T-helper 22 cell (primary cell): ENCODE measurements at places on chromosomes 7 and 10.

DNA sequence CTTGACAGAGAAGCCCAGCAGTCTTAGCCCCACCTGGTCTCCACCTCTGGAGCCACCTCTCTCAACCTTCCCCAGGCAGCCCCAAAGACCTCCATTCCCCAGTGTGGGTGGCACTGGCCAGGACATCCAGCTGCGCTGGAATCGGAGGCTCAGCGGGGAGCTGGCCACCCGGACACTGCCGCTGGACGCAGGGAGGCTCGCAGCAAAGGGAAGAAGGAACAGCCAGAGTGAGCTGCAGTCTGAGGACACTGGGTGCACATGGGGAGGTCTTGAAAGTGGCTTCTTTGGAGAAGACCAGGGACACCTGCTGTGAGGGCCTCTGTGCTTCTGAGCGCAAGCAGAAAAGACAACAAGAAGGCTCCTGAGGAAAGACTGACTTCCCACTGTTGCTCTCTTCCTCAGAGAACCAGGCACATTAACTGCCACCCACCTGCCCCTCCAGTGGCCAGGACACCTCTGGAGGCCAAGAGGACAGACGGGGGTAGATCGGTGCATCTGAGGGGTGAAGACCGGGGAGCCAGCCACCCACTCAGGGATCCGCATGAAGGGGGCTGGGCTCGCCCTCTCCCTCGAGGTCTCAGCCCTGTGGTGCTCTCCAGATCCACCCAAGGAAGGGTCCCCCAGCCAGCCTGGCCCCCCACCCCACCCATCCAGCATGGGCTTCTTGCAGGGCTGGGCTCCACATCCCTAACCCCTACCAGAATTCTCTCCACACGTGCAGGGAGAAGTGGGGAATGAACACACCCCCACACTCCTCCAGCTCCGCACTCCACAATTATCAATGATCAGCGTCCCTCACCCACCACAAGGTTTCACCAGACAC lies 1.8 kb downstream of the CAMK2B start:
- no peak for DNase-seq

- DNase-seq: no peak
Observed at GRCh38 chr10:104327745-104328645, 10.3 kb downstream of the ITPRIP start.

DNA sequence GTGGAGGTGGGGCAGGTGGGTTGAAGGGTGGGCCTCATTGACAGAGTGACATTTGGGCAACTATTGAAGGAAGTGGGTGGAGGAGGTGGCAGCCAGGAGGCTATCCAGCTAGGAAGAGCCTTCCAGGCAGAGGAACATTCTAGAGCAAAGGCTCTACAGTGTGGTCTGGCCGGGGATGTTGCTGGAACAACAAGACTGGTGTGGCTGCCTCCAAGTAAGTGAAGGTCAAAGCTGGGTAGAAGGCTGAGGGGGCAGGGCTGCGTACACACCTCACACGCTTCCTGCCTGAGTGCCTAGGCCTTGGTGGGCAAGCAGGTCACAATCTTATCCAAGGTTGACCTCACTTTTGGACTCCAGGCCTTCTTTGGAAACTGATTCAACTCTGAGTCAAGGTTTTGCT lies 6.6 kb downstream of the CPA1 start:
- DNase-seq: no peak

DNA sequence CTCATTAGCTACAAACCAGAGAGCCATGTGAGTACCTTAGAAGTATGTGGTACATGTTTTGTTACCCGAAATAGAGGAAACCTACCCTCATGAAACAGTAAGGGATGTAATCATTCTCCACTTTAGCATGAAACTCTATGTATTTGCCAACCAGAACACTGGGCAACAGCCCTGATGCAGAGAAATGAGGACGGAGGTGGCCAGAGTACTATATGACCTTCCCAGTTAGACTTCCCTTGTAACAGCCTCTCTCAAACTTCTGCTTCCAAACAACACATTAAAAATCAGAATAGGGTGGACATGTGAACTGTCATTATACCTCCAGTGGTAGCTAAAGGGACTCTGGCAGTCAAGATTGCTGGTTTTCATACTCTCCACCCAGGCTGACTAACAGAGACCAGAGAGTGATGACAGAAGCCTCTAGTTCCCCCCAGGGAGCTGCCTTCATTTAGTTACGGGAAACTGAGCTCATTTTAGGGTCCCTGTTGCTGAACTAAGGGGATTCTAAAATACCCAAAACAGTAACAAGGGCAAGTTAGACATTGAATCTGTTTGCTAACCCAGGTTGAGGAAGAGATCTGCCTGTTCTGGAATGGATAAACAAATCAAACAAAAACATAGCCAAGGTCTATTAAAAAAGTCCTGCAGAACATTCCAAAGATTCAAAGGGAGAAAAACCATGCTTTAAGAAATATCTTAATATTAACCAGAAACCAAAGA lies 83.1 kb downstream of the VPS41 start:
- no peak for DNase-seq

DNA sequence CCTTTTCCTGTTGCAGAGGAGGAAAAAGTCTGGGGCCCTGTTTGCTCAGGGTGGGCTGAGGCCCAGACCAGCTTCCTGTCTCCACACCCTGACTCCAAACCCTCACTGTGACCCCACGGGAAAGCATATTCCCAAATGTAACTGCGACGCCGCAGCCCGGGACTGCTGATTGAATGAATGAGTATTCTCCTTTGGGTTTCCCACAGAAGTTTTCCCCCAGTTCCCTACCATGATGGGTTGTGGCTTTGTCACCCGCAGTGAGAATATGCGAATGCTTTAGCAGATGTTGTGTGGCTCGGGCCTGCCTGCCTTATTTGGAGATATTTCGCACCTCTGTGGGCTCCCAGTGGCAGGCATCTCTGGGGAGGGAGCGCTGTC lies 50.6 kb downstream of the MGMT start:
- no peak for DNase-seq

DNA sequence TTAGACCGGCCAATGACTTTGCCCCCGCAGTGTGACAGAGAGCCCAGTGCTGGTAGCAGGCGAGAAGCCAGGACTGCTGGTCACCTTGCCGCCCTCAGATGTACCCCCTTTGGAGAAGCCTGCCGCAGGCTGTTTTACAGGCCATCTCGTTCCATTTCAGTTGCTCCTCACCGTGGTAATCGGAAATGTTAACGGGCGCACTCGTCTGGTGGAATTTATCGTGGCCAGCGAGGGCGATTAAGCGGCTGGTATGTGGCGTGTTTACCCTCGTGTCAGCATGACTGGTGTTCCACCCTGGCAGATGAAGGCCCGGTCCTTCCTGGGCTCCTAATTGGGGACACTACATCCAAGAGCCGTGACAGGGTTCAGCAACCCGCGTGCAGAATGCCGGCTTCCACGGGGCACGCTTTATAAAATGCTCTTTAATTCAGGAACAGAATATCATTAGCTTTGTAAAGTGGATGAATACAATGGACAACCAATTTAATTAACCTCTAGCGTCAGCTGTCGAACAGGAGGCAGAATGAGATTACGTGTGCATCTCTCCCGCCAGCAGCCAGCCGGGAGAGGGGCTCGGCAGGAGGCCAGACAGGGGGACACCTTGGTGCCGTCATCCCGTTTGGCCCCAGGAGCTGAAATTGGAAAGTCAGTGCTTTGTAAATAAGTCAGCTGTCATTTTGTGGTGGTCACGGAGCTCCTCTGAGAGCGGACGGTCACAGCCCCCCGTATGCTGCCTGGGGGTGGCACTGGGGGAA lies 108.3 kb downstream of the NKX6-2 start:
- no peak for DNase-seq

- DNase-seq: no peak
Observed at GRCh38 chr7:151204383-151205032, 5.8 kb downstream of the H2BK1 start.

- DNase-seq: no peak
Observed at GRCh38 chr10:100184840-100185239, 989 bp downstream of the ERLIN1 start.

- no peak for DNase-seq
Observed at GRCh38 chr10:57880446-57881227, 387.1 kb downstream of the IPMK start.

DNA sequence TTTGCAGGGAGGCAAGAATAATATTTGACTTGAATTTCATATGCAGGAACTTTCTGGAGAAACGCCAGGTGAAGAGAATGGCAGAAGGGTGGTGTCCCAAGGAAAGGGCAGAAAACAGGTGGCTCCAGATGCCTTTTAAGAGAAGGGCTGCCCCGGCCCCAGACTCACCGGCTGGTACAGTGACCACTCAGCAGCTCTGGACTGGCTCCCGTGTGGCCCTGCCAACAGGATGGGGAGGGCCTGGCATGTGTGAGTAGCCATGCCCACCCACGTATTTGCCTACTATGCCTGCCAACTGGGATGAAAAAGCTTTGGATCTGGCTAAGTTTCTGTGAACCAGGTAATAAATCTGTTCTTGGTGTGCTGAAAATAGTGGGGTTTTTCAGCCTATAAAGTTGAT lies 159.5 kb downstream of the PRKAG2 start:
- no peak for DNase-seq

GRCh38 chr10:62096256-62096933 lies 172.2 kb downstream of the RTKN2 start:
- no peak for DNase-seq

- DNase-seq: no peak
Observed at GRCh38 chr7:130891254-130892094, 157.5 kb upstream of the KLF14 start.

DNA sequence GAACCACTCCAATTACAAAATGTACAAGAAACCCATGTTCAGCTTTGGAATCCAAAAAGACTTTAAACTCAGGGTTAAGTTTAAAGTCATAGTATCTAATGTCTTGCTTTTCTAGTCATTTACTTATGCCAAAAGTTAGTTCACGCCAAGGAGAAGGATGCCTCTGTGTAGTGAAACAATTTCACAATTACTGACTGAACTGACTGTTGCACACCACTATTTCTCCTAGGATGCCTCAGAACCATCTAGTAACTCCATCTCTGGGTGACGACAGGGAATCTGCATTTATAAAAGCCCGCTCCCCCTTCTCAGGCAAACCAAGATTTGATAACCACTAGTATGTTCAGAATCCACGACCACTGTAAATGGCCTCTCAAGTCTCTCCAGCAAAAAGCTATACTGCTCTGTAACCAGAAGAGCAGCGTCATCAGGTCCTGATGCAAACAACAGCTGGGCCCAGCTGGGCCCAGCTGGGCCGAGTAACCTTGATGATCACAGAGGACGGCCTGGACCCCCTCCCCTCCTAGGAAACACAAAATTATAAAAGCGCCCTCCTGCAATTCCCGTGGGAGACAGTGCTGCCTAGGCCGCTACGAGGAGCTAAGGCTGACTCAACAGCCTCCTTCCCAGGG lies 680 bp upstream of the ADO start:
- DNase-seq: no peak

DNA sequence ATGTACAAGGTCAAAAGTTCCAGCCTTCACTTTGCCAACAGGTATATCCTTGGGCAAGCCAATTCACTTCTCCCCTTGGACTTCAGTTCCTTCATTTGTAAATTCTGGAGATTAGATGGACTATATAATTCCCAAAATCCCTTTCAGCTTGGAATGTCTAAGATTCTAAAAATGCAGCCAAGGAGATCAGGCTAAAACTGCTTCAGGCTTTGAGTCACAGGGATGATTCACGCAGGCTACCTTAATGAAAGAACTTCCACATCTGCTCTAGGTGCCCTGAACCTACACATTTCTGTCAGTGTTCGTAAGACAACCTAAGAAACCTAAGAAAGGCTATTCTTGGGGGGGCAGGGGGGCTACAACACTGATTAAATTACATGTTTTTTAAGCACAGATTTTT lies 7.1 kb downstream of the CPVL start:
- no peak for DNase-seq

- DNase-seq: no peak
Observed at GRCh38 chr10:11758527-11759236, 16.5 kb downstream of the ECHDC3 start.

DNA sequence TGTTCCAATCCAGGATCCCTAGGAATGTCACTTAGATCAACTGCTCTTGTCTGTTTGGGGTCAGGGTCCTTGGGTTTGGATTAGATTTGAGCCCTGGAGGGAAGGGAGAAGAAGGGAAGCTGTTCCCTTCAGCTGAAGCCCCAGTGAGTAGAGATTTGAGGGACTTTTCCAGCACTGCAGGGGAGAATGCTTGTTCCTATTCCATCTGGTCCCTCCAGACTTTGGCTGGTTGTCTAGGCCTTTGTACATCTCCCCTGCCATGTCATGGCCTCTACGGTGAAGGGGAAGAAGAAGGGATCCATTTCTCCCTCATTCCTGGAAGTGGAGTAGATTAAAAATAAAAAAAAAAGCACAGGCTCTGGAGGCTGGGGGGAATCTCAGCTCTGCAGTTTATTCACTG lies 11.1 kb downstream of the C10orf62 start:
- DNase-seq: no peak

DNA sequence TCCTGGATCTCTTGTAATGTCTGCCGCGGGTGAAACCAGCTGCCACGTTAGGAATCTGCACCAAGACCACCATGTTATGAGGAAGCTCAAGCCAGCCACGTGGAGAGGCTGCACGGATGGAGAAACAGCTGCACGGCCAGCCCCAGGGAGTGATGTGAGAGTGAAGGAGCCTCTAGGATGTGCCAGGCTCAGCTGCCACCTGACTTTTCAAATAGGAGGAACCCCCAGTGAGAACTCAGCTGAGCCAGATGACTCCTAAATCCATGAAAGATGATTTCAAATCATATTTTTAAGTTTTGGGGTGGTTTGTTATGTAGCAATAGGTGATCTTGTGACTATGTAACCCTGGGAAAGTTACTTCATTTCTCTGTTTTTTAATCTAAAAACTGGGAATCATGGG lies 71.7 kb downstream of the PRKAG2 start:
- DNase-seq: no peak

DNA sequence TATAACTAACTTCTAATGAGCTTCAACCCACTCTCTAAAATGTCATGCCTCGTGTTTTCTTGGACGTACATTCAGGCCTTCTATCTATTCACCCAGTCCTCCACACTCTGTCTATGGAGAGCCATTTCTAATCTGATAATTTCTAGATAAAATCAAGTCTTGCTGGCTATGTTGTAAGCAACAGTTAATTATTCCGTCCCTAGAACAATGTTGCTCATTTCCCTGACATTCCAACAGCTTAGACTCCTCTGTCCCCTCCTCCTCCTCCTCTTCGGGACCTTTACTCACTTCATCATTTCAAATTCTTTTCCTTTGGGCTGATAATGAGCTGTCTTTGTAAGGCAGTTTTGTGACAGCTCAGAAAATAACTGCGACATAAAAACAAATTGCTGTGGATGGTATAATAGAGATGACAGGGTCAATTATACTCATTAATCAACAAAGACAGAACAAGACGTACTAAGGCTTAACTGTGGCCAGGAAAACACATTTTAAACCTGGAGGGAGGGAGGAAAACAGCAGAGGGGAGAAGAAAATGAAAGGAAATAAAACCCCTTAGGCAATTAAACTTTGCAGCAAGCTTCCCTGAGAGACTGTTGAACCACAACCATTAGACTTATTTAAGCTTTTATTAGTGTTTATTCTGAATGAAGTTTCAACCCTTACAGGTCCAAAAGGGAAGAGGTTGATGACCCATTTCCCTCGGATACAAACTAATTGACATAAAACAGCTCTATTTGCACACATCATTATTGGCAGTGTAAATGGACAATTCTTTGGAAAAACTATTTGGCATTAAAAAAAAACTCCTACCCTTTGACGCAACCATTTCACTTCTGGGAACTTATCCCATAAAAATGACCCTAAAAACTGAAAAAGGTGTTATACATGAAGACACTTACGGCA lies 179.1 kb downstream of the SFMBT2 start:
- DNase-seq: no peak
